ENCODE measurements at places on chromosomes 6 and 20. TPM values are rescaled to one million over a fixed set of nuclear protein-coding genes. Genes with fewer than 3 reads are reported as not detected.

DNA sequence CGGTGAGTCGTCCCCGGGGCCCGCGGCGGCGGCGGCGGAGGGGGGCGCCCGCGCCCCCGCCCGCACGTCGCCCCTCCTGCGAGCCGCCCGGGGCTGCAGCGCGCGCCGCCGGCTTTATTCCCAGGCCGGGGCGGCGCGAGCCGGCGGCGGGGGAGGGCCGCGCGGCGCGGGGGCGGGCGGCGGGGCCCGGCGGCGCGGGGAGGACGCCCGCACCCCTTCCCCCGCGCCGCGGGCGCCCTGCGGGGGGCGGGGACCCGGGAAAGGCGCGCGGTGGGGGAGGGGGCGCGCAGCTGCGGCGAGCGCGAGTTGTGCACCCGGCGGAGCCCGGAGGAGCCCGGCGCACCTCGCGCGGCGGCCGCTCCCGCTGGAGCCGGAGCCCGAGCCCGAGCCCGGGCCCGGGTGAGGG, 646 bp downstream of the HMGA1 start:
- peaks cover 38% of the 10 kb centered on the region for H3K36me3 ChIP-seq
- DNase-seq = no peak
- peaks cover 43% of the 10 kb centered on the region for H3K4me1 ChIP-seq
- no peak overlapping the region for H3K27ac ChIP-seq
- H3K4me3 ChIP-seq = no peak overlapping the region

MMP24 gene
- not detected for total RNA-seq

DNA sequence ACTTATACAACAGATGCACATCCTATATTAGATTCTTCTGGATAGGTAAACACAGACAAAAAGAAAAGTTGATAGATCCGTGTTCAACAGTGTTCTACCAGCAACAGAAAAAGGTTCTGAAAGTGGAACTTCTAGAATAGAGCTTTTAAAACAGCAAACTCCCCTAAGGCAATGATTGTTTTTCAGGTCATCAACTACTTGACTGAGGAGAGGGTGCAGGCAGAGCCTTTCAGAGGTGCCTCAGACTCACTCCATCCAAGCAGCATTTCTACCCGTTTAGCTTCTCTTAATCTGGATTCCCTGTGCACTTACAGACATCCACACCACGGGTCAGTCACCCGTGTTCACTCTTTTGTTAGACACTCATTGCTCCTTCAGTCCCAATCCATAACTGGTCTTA, 28.9 kb downstream of the FYN start:
- H3K27me3 ChIP-seq = no peaks in the 10 kb centered on the region
- no peak overlapping the region for H3K4me3 ChIP-seq
- H3K36me3 ChIP-seq = peaks cover 48% of the 10 kb centered on the region

- no peaks in the 10 kb centered on the region for H3K27me3 ChIP-seq
- peak; percentile 38 for DNase-seq
Observed at GRCh38 chr6:7311917-7312615, 933 bp downstream of the SSR1 start.

STK35 gene
- total RNA-seq = 18.9 TPM

- DNase-seq = peak; percentile 47
- H3K4me1 ChIP-seq = peaks cover 63% of the 10 kb centered on the region
- H3K36me3 ChIP-seq = peaks cover 26% of the 10 kb centered on the region
Observed at GRCh38 chr6:85449818-85450759, at the start of gene NT5E. NT5E (plus strand) TSS chr6:85450083; CDS start chr6:85450140, 57 bp downstream.

RAET1L gene
- total RNA-seq = not detected

GRCh38 chr20:21564127-21564773, 50.4 kb upstream of the NKX2-2 start:
- H3K4me1 ChIP-seq = peaks cover 6% of the 10 kb centered on the region
- no peak overlapping the region for H3K4me3 ChIP-seq
- DNase-seq = no peak
- no peaks in the 10 kb centered on the region for H3K36me3 ChIP-seq

DNA sequence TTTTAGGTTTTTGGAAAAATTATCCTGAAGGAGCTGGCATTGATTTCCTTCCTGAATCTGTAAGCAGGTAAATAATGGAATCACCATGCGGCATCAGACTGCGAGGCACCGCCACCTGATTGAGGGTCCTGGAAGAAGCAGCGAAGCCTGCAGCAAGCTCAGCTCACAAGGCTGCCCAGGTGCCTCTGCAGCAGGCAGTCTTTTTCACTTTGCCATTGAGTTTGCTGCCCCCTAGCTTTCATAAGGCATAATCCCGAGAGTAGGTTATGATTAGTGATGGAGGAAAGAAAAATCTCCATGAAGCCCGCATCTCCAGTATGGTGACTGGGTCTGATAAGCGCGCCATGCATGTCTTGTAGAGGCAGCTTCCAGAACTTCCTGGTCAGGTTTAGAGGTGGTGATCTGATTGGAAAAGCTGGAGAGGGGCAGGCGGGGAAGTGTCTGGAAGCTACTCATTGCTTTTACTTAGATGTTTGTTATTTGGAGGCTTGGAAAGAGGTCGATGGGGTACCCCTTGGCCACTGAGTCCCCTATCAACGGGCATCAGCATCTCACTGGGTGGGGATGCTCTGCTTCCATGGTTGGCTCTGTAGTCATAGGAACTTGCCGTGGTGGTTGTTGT, 26.7 kb downstream of the IYD start:
- peaks cover 31% of the 10 kb centered on the region for H3K27me3 ChIP-seq
- no peaks in the 10 kb centered on the region for H3K4me1 ChIP-seq
- no peak overlapping the region for H3K27ac ChIP-seq
- H3K36me3 ChIP-seq = no peaks in the 10 kb centered on the region

CDKN1A gene
- total RNA-seq = 43.9 TPM

GRCh38 chr20:13468166-13468565, 170.6 kb downstream of the TASP1 start:
- no peak overlapping the region for H3K27ac ChIP-seq
- DNase-seq = no peak
- H3K4me3 ChIP-seq = no peak overlapping the region
- peaks cover 10% of the 10 kb centered on the region for H3K36me3 ChIP-seq

GRCh38 chr6:19880066-19880465, 42.9 kb downstream of the ID4 start:
- H3K27ac ChIP-seq = no peak overlapping the region
- no peaks in the 10 kb centered on the region for H3K27me3 ChIP-seq
- no peak for DNase-seq
- H3K36me3 ChIP-seq = no peaks in the 10 kb centered on the region
- H3K4me3 ChIP-seq = no peak overlapping the region

HCRTR2 gene
- not detected for total RNA-seq

DNA sequence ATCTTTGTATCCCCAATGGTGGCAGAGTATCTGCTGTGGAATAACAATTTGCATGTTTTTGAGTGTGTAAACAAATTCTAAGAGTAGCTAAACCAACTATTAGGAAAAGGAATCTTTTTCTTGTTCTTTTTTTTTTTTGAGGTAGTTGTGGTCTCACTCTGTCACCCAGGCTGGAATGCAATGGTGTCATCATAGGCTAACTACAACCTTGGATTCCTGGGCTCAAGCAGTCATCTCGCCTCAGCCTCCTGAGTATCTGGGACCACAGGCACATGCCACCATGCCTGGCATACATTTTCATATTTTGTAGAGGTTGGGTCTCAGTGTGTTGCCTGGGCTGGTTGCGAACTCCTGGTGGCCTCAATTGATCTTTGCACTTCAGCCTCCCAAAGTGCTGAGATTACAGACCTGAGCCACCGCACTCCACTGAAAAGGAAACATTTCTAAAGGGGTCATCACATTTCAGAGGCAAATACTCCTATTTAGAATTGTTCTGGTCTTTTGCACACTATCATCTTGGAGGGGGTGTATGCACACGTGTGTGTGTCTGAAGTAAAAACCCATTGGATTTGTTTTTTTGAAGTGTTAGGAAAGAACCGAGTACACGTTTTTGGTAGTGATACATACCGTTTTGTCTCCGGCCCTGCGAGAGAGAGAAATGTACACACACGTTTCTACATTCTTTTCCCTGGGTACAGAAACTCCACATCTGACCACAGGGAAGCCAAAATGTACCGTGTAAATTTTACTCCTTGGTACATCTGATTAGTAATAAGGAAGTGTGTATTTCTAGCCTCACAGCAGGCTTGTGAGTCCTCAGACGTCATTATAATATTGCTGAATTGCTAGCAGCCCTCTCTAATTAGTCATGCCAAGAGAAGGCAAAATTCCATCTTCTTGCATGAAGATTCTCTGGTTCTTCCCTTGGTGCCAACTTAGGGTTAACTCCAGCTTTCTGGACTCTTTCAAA, 183.6 kb downstream of the JARID2 start:
- no peak overlapping the region for H3K4me3 ChIP-seq
- no peak for DNase-seq
- H3K4me1 ChIP-seq = peaks cover 82% of the 10 kb centered on the region
- H3K36me3 ChIP-seq = peaks cover 60% of the 10 kb centered on the region

CALHM5 gene
- not detected for total RNA-seq

ZBTB9 gene
- 11.4 TPM for total RNA-seq

KCNK16 gene
- not detected for total RNA-seq

DNA sequence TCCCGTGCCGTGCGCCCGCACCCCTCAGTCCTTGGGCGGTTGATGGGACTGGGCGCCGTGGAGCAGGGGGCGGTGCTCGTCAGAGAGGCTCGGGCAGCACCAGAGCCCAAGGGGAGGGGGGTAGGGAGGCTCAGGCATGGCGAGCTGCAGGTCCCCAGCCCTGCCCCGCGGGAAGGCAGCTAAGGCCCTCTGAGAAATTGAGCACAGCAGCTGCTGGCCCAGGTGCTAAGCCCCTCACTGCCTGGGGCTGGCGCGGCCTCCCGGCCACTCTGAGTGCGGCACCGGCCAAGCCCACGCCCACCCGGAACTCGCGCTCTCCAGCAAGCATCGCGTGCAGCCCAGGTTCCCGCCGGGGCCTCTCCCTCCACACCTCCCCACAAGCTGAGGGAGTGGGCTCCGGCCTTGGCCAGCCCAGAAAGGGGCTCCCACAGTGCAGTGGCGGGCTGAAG, 16.4 kb downstream of the SOX4 start:
- no peaks in the 10 kb centered on the region for H3K4me1 ChIP-seq
- no peak overlapping the region for H3K4me3 ChIP-seq
- no peak for DNase-seq
- no peaks in the 10 kb centered on the region for H3K36me3 ChIP-seq

- no peak overlapping the region for H3K4me3 ChIP-seq
- no peaks in the 10 kb centered on the region for H3K4me1 ChIP-seq
- peaks cover 6% of the 10 kb centered on the region for H3K27me3 ChIP-seq
- H3K36me3 ChIP-seq = no peaks in the 10 kb centered on the region
- no peak overlapping the region for H3K27ac ChIP-seq
- no peak for DNase-seq
Observed at GRCh38 chr6:69887026-69887425, 20.7 kb downstream of the COL19A1 start.

DNA sequence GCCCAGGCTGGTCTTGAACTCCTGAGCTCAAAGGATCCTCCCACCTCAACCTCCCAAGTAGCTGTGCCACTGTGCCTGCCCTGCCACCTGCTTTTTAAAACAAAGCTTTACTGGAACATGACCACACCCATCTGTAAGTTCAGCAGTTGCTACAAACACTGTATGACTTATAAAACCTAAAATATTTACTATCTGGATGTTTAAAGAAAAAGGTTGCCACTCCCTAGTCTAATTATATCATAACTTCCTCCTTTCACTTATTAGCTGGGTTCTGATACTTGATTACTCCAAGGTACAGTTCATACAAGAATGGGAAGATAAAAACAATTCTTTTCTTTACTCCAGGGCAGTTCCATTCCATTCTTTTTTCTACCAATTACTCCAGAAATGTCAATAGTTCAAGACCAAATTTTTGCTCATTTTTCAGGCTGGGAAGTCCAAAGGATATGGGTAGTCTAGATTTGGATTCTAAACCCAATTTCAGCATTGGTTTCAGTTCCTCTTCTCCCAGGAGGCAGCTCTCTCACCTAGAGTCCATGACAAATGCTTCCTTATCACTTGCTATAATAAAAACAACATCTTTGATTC, 63.1 kb downstream of the SEC63 start:
- H3K4me1 ChIP-seq = no peaks in the 10 kb centered on the region
- no peak overlapping the region for H3K4me3 ChIP-seq
- H3K27ac ChIP-seq = no peak overlapping the region
- no peak for DNase-seq

DNA sequence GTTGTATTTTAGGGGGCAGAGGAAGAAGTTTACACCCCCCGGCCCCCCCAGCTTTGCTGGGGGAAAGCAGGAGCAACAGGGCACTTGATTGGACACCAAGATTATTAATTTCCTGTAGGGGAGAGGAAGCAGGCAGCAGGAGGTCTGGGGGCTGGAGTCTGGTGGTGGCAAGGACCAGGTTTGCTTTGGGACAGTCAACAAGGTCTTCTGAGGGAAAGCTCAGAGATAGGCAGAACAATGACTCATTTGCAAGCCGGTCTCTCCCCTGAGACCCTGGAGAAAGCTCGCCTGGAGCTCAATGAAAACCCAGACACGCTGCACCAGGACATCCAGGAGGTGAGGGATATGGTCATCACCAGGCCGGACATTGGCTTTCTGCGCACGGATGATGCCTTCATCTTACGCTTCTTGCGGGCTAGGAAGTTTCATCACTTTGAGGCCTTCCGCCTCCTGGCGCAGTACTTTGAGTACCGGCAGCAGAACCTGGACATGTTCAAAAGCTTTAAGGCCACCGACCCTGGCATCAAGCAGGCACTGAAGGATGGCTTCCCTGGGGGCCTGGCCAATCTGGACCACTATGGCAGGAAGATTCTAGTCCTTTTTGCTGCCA, 1.6 kb downstream of the CLVS2 start:
- no peaks in the 10 kb centered on the region for H3K36me3 ChIP-seq
- no peaks in the 10 kb centered on the region for H3K4me1 ChIP-seq
- no peak overlapping the region for H3K4me3 ChIP-seq
- DNase-seq = no peak

- peaks cover 60% of the 10 kb centered on the region for H3K4me1 ChIP-seq
- peak overlapping the region; percentile 88 for H3K27ac ChIP-seq
- no peak for DNase-seq
Observed at GRCh38 chr6:106513808-106514582, 115.3 kb downstream of the RTN4IP1 start.

DNA sequence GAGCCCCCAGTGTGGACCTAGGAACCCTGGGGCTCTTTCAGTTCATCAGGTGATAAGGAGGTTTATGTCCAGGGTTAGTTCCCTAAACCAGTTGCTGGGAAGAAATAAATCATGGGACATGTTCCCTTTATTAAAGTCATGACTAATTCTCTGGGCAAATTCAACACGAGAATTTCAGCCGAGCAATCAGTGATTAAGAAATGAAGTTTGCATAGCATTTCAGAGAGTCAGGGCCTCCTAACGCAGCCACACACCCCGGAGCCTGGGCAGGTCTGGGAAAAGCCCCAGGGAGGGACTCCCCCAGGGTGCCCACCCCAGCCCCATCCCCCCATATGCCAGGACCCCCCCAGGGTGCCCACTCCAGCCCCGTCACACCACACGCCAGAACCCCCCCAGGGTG, 20.1 kb downstream of the SLCO4A1 start:
- H3K27me3 ChIP-seq = no peaks in the 10 kb centered on the region
- H3K4me1 ChIP-seq = no peaks in the 10 kb centered on the region
- DNase-seq = no peak
- peaks cover 33% of the 10 kb centered on the region for H3K36me3 ChIP-seq

- H3K4me3 ChIP-seq = no peak overlapping the region
- H3K27me3 ChIP-seq = no peaks in the 10 kb centered on the region
- peaks cover 15% of the 10 kb centered on the region for H3K4me1 ChIP-seq
Observed at GRCh38 chr6:163496205-163496604, 81.7 kb downstream of the QKI start.

GRCh38 chr6:154511791-154512190, 1.3 kb upstream of the CNKSR3 start:
- H3K4me1 ChIP-seq = peaks cover 6% of the 10 kb centered on the region
- no peak overlapping the region for H3K27ac ChIP-seq
- no peak for DNase-seq
- no peaks in the 10 kb centered on the region for H3K36me3 ChIP-seq
- peaks cover 52% of the 10 kb centered on the region for H3K27me3 ChIP-seq
